ENCODE measurements at places on chromosomes 4 and X. TPM values are rescaled to one million over a fixed set of nuclear protein-coding genes. Genes with fewer than 3 reads are reported as not detected.

The ZNF674 gene
- total RNA-seq, result 3.1 TPM

The TBC1D8B gene
- total RNA-seq, result 2.4 TPM

The QRFPR gene
- total RNA-seq, result 0.90 TPM

The PLK4 gene
- total RNA-seq, result 7.6 TPM

The FHIP1A gene
- 0.76 TPM for total RNA-seq

The SHROOM4 gene
- total RNA-seq, result 20.7 TPM

The ETNPPL gene
- not detected for total RNA-seq

All from dermis microvascular lymphatic vessel endothelial cell (primary cell).